ENCODE measurements at places on chromosomes 4 and X.

DNA sequence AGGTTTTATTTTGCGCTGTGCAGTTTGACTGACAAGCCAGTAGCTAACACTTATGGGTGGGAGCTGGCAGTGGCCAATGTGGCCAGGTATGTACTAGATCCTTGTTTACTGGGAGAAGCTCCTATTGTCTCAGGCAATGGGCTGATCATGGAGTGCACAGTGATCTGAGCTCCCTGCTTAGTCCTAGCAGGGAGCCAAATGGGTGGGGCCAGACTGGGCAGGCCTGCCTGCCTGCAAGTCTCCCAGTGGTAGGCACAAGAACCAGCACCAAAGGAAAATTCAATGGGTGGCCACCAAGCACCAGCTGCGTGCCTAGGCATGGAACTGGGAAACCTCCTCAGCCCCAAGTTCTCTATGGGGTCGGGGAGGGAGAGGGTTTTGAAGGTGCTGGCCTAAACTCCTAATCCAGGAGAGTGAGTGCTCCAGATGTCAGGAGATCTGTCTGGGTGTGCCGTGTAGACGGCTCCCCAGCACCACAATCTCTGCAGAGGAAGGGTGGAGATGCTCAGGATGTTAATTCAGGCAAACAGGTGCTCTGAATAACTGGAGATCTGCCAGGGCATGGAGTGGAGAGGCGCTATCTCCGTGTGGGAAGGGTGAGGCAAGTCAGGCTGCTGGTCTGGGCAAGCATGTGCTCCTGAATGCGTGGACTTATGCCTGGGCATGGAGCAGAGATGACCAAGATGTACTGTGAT lies 48.2 kb downstream of the SPCS3 start:
- no peak for DNase-seq

DNA sequence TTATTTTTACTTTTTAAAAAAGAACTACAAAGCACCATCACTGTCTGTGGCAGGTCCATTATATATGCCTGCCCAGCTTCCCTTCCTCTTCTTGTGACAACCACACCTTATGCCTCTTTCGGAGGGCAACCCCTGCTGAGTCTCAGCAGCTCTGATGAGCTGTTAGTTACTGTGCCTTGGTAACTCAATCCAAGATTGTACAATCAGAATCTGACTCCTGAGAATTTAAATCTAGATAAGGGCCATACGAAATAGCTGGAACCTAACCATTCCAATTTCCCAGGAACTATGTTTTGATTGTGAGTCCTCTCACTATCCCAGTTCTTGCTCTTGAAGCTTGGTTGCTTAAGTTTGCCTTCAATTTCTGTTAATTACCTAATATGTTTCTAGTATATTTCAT lies 61.9 kb downstream of the ADAMTS3 start:
- no peak for DNase-seq

DNA sequence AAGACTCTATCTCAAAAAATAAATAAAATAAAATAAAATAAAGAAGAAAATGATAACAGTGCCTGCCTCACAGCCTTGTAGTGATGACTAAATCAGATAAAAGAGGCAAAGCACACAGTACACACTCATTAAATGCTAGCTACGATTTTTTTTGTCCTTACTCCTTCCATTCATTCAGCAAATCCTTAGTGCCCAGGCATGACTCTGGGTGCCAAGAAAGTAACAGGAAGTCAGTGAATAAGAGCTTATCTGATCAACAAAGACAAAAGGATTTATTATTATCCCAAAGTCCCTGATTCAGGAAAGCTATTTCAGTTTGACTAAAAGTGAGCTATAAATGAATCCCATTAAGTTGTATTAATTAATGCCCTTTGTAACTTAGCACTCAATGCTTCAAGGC lies 92.7 kb downstream of the SH3KBP1 start:
- DNase-seq, result no peak

DNA sequence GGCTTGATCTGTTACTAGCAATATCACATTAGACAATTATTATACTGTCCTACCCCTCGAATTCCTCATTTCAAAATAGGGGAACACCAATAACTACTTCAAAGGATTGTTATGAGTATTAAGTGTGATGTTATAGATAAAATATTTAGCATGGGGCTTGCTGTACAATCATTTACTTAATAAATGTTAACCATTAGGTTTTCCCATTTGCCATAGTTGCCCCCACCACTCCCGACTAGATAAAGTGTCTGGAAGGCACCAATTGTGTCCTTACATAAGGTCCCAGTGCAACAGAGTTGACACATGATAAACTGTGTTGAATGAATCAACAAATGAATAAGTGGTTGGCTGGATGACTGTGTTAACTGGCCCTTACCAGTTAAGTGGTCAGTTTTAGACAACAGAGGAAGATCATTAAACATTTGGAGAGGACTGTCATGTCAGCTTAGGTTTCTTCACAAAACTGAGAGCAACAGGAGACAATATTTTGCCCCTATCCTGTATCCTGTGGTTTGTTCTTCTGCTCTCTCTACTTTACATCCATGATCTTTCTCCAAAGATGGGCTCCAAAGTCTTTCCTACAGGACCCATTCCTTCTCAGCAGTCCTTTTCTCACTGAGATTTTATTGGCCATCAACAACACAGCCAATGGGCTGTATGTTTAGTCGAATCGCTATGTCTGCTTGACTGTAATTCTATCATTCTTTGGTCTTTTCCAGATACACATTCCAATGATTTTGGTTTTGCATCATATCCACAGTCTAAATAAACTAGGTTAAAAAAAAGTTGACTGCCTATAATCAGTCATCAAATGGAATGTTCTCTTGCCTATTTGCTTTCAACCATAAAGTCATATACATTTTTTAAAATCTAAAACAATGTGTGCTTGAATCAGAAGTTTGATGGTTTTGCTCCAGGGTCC lies 74.4 kb downstream of the RNF150 start:
- no peak for DNase-seq
